ENCODE measurements at places on chromosomes 16 and 17.

DNA sequence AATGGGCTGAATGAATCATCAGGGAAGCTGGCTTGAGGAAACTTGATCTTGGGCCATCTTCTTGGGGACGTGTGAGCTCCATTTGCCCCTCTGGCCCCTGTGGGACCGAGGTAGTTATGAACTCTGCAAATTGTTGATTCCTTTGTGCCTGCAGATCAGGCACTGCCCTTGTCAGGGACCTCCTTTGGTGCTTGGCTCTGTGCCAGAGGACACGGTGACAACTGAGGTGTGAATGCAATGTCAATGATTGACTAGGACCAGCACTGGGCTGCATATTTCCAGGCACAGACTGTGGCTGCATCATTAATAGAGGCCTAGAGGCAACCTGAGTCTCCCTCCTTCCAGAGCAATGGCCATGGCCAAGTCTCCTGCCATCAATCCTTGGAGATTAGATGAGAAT is 23.8 kb downstream of the PDILT start:
- no peak for DNase-seq

- no peak for DNase-seq
Measured at GRCh38 chr16:10250137-10250828, 68.1 kb upstream of the GRIN2A start.

DNA sequence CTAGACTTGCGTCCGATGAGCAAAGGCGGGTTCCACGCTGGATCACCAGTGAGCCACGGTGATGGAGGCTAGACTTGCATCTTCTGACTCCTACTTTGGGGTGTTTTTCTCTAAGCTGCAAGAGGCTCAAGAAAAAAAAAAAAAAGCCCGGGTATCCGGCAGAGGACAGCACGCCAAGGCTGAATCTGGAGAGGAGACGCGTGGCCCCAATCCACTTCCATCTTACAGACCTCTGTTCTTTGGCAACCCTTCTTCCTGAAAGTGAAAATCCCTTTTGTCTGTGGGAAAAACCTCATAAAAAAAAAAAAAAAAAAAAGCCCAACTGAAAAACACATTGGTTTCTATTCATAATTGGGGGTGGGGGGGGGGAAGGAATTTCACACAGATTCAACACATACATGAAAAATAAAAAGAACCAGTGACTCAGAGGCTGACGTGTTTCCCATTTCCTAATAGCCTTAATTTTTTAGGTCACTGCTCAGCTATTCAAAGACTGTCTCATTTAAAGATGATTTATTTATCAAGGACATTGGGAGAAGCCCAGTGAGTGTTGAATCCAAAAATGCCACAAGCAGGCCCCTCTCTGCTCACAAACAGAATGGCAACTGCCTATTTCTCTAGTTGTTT is 258.3 kb downstream of the FOXL1 start:
- DNase-seq, result no peak

DNA sequence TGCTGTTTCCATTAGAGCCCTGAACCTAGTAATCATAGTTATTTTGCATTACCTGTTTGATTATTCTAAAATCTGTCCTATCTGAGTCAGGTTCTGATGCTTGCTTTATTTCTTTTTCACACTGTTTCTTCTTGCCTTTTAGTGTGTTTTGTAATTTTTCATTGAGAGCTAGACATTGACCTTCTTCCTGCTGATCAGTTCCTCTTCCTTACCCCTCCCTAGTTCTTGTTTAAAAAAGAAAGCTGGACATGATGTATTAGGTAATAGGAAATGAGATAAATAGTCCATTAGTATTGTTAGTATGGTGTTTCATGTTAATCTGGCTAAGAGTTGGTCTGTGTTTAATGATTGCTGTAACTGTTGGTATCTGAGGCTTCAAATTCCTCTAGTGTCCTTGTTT is 13.4 kb downstream of the WWP2 start:
- DNase-seq, result no peak

DNA sequence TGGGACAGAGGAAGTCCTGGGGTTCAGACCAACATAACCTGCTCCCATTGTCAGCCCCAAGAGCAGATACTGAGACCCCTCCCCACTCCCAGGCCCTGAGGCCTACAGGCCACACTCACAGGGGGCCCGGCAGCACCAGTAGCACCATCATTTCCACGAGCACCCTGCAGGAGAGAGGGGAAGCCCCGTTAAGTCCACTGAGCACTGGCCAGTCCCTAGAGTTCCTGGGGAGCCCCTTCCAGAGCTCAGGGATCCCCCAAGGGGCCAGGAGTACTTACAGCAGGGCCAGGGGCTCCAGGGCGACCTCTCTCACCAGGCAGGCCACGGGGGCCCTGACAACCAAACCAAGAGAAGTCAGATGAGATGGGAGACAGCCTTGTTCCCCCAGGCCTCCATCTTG is 5.4 kb downstream of the COL1A1 start:
- DNase-seq, result no peak

All from hypothalamus (tissue), 51 donors.